Caki2 (cell line): ENCODE measurements at places on chromosomes 2 and 18.

GRCh38 chr2:28063492-28063962 is 173.0 kb downstream of the BABAM2 start:
- DNase-seq: no peak

DNA sequence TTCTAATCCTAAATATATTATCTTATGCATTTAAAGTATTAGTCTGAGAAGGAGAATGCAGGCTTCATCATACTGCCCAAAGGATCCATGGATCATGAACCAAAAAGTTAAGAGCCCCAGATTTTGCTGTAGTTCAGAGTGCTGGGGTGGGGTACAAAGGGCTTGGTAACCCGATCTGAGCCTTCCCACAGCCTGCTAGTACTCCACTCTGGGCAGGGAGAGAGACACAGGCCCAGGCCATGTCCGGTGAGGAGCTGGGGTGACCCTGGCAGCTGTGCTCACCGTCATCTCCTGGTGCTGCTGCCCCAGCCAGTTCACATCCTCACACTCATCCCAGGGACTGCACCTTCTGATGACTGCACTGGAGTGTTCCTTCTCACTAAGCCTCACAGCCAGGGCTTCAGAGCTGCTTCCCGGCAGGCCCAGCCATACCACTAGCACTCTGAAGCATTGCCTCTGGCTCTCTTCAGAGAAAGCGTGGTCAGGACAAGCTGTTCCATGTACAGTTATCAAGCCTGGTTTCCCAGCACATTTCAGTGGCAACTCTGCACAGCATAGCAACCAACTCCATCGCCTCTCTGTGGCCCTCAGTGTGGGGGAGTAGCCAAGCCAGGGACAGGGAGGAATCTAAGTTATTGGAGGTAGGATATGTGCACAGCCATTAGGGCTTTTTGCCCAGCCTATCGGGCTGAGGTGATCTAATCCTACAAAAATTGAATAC is 189.0 kb upstream of the CTAGE1 start:
- DNase-seq: no peak

GRCh38 chr2:156006721-156007618 is 325.6 kb downstream of the NR4A2 start:
- DNase-seq: no peak

GRCh38 chr2:7571701-7572100 is 654.5 kb downstream of the RNF144A start:
- no peak for DNase-seq

- no peak for DNase-seq
Measured at GRCh38 chr18:55240978-55241377, 281.7 kb upstream of the CCDC68 start.

DNA sequence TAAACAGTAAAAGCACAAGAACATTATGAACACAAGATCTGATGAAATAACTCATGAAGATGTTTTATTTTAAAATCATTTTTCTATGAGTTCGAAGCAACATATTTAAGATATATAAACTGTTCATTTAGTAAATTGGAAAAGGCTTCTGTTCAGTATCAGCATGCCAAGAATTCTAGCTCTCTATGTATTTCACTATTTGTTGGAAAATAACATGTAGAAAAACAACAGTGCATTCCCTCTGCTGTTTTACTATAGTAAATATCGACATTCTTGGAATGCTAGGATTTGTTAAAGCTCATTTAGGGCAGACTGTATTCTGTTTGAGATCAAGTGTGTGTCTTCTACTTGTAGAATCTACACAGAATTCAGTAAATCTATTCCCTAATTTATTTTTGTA is 750.2 kb downstream of the CCDC85A start:
- DNase-seq: no peak
